RCC 7860 (cell line): ENCODE measurements at places on chromosomes 11 and 22.

GRCh38 chr11:131201674-131202073, 168.7 kb upstream of the NTM start:
- DNase-seq = no peak

DNA sequence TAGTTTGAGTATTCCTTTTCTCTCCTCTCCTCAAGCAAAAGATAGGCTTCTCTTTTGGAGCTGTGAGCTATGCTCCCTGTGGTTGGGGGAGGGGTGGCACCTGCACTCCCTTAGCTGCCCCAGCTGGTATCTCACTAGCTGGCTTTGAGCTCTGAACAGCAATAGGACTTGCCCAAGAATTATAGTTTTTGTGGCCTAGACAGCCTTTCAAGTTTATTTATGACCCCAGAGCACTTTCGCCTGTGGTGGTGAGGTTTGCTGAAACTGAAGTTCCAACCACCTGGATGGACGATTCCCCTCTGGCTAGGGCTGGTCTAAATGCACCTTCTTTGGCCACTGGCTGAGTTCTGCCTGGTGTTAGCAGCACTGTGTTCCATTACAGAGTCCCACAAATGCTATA, 37.1 kb upstream of the SLC37A2 start:
- DNase-seq = no peak

DNA sequence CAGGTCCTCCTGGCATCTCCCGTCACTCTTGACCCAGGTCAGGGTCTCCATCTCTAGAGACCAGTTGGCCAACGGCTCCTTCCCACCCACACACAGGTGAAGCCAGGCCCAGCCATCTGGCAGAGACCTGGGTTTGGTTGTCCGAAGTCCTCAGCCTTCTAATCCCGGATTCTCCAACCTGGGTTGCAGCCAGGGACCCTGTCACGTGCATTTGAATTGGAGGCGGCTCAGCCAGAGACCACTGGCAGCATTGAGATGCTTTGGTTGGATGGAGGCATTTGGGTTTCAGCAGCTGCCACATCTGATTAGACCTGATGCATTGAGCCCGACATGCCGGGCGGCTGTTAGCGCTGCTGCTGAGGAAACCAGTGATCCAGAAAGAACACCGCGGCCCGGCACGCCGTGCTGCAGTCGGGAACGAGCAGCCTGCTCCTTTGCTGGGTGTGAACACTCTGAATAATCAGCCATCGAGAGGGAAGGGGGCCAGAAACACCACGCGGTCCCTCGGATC, 163.2 kb downstream of the BRD1 start:
- no peak for DNase-seq

GRCh38 chr22:43832393-43833265, 20.5 kb upstream of the EFCAB6 start:
- DNase-seq = no peak

DNA sequence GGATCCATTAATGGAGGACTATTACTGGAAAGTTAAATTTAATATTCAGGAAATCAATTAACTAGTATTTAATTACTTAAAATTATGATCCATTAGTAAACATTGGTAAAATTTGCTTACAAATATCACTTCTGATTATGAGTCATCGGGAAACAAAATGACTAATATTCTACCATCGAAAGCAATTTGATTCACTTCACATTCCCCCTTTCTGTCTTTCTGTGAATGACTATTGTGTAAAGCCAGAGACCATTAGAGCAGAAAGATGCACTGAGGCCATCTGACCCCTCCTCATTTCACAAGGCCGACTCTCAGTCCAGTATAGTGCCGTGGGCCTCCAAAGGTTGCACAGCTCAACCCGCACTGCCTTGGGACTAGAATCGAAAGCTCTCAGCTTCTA, 619.0 kb downstream of the OPCML start:
- no peak for DNase-seq

DNA sequence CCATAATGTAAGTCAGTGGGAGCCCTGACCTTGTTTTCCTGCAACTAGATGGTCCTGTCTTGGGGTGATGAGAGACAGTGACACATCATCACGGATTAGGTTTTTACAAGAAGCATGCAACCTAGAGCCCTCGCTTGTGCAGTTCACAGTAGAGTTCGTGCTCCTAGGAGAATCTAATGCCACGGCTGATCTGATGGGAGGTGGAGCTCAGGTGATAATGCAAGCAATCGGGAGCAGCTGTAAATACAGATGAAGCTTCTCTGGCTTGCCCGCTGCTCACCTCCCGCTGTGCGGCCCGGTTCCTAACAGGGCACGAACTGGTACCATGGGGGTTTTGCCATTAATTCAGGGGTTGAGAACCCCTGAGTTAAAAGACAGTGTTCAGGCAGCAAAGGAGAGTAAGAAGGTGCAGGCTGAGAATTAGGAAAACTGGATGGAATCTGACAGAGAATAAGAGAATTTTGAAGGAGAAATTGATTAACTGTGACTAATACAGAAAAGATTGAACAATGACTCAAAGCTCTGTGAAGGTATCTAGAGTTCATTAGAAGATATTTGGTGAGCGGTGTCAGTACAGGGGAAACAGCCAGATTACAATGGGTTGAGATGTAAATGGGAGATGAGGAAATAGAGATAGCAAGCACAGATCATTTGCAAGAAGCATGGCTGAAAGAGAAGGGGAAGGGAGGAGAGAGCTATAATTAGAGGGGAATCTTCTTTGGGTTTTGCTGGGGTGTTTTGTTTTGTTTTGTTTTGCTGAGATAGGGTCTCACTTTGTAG, 21.0 kb downstream of the WEE1 start:
- DNase-seq = no peak

GRCh38 chr11:74612877-74613276, 20.5 kb downstream of the POLD3 start:
- no peak for DNase-seq

- DNase-seq = no peak
These were observed 11.2 kb upstream of the UBQLNL start for GRCh38 chr11:5527716-5528115.

DNA sequence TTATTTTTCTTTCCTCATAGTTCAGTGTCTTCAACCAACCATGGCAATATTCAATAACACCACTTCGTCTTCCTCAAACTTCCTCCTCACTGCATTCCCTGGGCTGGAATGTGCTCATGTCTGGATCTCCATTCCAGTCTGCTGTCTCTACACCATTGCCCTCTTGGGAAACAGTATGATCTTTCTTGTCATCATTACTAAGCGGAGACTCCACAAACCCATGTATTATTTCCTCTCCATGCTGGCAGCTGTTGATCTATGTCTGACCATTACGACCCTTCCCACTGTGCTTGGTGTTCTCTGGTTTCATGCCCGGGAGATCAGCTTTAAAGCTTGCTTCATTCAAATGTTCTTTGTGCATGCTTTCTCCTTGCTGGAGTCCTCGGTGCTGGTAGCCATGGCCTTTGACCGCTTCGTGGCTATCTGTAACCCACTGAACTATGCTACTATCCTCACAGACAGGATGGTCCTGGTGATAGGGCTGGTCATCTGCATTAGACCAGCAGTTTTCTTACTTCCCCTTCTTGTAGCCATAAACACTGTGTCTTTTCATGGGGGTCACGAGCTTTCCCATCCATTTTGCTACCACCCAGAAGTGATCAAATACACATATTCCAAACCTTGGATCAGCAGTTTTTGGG, at the start of gene OR51T1:
TSS of gene OR51T1 (plus strand) at position 41 of the 641 bp plus-strand sequence. CDS start at position 41, 0 bp downstream.
- peak; percentile 4 for DNase-seq

DNA sequence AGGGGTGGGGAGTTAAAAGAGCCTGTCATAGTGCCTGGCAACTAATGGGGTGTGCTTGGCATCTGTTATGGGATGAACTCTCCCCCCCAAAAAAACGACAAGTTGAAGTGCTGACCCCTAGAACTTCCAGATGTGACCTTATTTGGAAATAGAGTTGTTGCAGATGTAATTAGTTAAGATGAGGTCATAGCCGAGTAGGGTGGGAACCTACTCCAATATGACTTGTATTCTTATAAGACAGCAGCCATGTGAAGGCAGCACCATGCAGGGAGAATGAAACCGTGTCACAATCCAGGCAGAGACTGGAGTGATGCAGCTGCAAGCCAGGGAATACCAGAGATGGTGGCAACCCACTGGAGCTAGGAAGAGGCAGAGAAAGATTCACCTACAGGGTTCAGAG, 394.5 kb downstream of the TENM4 start:
- no peak for DNase-seq

GRCh38 chr11:10375280-10375971, 70.6 kb downstream of the ADM start:
- DNase-seq = peak; percentile 76

- no peak for DNase-seq
These were observed 74.4 kb upstream of the NTM start for GRCh38 chr11:131295986-131296385.

DNA sequence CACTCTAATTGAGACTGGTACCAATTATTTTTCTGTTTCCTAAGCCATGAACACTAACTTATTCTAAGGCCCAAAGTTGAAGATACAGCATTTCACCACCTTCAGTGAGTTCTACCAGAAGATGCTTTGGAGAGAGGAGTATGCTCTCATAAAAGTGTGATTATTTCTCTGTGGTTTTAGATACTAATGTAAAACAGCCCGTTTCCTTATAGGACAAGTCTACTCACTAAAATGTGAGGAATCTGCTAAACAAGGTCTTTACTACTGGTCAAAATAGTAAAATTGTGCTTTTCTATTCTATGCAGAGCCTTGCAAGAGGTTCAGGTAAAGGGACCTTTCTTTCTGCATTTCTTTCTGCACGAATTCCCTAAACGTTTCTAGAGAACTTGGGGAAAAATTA, 2.4 kb downstream of the LGR4 start:
- no peak for DNase-seq

GRCh38 chr11:113504071-113504470, 28.9 kb upstream of the DRD2 start:
- no peak for DNase-seq

DNA sequence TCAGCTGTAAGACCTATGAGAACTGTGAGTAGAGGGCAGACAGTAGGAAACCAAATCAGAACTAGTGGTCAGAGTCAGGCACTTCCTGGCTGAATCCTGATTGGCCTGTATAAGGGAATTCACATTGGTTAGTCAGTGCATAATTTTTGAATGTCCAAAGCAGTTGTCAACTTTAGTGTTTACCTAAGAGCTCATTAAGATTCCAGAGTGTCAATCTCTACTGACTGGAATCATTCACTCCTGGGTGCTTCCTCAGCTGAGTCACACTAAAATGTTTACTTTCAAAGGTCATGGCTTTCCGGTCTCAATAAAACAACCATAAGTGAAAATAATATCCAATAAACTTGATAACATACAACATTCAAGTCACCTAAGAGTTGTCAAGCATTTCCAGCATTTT, 306.1 kb downstream of the C11orf87 start:
- no peak for DNase-seq

GRCh38 chr11:71263386-71263785, 11.0 kb upstream of the SHANK2 start:
- DNase-seq = peak; percentile 4

DNA sequence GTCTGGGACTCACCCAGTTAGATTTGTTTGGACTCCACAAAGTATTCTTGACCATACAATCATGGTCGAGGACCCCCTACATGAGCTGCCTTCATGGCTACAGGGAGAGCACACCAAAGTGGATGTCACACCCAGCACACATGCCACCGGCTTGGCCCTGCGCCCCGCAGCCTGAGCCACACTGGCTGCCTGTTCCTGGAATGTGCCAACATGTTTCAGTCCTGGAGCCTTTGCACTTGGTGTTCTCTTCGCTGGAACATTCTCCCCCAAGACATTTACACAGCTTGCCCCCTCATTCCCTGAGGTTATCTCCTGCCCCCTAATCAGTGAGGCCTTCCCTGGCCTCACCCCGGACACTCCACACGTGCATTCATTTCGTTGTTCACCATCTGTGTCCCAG, 46.0 kb downstream of the PPARA start:
- DNase-seq = no peak

- no peak for DNase-seq
These were observed 5.3 kb downstream of the GRAP2 start for GRCh38 chr22:39906207-39906606.

- DNase-seq = no peak
These were observed 77.9 kb upstream of the ALX4 start for GRCh38 chr11:44387825-44388224.

- DNase-seq = no peak
These were observed 527.9 kb upstream of the B3GAT1 start for GRCh38 chr11:134939905-134940304.

- peak; percentile 35 for DNase-seq
These were observed at the start of gene ARHGAP42 for GRCh38 chr11:100687054-100687629. ARHGAP42 (plus strand) TSS chr11:100687288; CDS start chr11:100687679, 391 bp downstream.

GRCh38 chr11:22554221-22554620, 71.4 kb downstream of the FANCF start:
- no peak for DNase-seq

DNA sequence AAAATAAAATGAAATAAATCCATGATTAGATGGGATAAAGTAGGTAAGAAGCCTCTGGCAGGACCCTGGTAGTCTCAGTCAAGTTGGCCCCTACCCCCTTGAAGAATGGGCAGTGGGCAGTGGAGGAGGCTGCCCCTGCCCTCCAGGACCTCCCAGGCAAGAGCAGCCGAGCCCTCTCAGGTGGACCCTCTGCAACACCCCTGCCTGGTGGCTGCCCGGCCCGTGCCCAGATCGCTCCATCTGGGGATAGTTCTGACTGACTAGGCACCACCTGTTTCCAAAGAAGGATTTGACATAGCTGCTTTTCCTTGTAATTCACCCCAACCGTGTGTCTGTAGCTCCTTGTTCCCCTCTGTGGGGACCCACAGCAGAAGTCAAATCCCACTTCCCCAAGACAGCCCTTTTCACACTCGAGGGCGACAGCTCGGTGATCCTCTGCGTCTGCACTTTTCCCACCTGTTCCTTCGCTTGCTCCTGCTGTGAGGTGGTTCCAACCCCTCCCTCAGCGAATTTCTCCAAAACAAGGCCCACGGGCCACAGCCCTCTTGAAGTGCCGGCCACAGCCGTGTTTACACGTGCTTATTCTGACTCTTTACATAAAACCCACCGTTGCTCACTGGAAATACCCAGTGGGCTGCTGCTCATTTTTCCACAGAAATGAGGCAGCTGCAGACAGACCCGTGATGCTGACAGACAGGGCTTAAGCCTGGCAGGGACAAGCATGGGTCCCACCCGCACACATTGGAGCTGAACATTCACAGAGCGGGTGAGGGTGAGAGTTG, 5.5 kb upstream of the TMPRSS13 start:
- no peak for DNase-seq

GRCh38 chr22:26462051-26462450, 21.5 kb downstream of the HPS4 start:
- no peak for DNase-seq

GRCh38 chr11:86594746-86595145, 77.7 kb downstream of the ME3 start:
- DNase-seq = peak; percentile 81
